GM19239 (cell line): ENCODE measurements at places on chromosomes 4 and X.

- peak; percentile 29 for DNase-seq
Measured at GRCh38 chr4:147943159-147943638, 211.3 kb downstream of the ARHGAP10 start.

DNA sequence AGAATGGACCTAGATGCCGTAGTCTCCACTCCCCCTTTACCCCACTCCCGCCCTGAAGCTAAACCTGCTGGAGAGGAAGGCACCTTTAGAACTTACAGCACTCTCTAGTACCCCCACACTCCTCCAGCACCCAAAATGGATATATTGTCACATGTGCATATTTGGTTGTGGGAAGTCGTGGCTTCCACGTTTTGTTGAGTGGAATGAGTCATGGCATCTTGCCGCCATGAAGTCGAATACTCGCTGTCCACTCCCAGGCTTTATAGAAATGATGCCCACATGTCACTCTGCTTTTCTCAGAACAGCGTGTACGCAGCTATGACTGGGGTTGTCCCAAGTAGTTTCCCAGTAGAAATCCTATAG lies 545 bp downstream of the ABCE1 start:
- no peak for DNase-seq

GRCh38 chr4:11328401-11328800 lies 100.3 kb downstream of the HS3ST1 start:
- no peak for DNase-seq

DNA sequence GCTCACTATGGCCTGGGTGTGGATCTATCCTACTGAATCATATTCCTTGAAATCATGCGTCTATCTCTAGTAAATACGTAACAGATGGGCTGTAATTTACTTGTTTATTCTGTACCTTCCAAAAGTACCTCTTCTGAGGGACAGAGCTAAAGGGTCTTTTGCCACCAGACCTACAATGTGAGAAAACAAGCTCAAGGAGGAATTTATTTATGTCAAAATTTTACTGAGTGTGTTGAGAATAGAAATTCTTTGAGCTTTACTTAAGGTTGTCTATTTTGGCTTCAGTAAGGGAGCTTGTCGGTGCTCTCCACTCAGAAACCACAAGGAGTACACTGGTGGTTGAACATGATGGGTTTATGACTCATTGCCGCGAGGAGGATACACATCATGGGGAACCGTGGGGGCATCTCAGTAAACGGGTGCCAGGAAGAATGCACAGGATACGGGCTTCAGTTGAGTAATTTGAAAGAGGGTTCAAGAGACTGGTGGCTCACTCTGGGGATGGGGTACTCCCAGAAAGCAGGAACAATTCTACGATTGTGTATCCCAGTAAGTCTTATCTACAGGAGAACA lies 3.0 kb downstream of the ANK2 start:
- DNase-seq = no peak

- no peak for DNase-seq
Measured at GRCh38 chrX:51804741-51805140, 61.5 kb downstream of the GSPT2 start.

- peak; percentile 13 for DNase-seq
Measured at GRCh38 chrX:24395775-24396174, 35.3 kb downstream of the SUPT20HL1 start.

DNA sequence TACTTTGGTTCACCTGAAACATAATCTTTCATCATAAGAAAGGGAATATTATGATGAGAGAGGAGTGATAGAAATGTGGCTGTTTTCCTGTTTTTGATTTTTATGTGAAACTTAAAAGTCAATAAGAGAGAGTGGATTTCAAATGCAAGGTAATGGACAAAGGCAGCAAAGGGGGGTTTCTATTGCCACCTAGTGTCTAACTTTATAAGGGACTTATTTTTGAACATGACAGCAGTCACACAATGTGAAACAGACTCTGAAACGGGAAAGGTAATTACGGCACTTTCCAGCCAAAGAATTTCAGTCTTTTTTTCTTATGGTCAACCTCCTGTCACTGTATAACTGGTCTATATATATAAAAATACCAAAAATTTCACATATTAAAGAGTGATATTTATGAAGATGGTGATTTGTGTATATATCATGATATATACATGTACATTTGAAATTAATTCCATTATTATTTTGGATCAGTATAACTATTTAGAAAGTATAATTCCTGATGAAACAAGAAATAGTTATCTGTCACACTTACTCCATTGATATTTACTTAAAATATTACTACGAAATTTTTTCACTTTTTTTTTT lies 127.1 kb downstream of the FBXO8 start:
- peak; percentile 3 for DNase-seq

- DNase-seq = no peak
Measured at GRCh38 chr4:5588046-5588445, 120.3 kb downstream of the EVC2 start.

DNA sequence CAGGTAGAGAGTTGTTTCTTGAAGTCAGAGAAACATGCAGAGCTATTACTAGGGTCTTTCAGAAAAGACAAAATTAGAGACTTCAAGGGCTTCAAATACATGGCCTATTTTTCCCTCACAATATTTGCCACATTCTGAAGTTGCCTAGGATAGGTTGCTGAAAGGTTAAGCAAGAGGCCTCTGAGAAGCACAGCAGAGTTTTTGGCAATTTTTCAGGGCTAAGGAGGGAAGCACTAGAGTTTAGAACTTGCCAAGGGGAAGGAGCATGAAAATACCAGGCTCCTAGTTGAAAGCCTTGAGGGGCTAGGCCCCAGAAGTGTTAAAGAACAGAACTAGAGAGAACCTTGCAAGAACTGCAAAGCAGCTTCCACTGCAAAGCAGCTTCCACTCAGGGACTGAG lies 86.4 kb downstream of the ANAPC10 start:
- DNase-seq = no peak

DNA sequence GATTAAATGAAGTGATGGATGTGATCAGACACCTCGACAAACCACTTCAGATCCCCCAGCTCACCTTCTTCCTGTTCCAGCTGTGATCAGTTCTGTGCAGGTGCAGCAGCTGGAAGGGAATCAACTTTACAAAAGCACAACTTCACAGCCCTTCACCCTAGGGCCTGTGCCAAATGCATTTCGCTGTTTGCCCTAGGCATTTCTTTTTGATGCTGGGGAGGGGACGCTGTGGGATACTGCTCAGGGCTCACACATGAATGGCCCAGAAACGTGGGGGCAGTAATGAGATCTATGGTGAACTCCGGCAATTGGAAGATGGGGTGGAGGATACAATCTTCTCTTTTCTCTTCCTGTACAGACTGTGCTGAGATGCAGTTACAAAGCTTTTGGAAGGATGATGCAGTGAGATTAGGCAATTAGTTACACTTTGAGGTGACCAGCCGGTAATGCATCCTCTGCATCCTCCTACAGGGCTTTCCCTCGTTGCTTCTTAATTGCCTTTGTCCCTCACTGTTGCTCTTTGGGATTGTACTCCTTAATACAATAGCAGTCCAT lies 215.1 kb upstream of the PITX2 start:
- no peak for DNase-seq

DNA sequence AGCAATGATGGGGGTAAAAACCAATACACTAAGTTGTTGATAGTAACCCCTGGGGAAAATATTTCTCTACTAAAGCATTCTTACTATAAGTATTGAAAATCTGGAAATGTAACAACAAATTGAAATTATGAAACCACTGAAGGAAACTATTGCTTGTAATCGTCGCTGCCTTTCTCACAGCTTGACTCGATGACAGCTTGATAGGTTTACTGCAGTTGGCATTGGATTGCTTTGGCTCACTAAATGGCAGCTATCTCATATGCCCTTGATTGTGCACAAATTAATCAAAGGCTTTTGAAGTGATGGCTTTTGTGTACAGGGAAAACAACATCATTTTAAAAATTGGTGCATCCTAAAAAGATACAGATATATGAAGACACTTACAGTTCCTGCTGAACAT lies 419.6 kb upstream of the TENM3 start:
- DNase-seq = no peak

GRCh38 chrX:23276475-23276874 lies 58.2 kb upstream of the PTCHD1 start:
- DNase-seq = no peak

GRCh38 chrX:136577552-136577951 lies 45.5 kb downstream of the VGLL1 start:
- DNase-seq = peak; percentile 7

DNA sequence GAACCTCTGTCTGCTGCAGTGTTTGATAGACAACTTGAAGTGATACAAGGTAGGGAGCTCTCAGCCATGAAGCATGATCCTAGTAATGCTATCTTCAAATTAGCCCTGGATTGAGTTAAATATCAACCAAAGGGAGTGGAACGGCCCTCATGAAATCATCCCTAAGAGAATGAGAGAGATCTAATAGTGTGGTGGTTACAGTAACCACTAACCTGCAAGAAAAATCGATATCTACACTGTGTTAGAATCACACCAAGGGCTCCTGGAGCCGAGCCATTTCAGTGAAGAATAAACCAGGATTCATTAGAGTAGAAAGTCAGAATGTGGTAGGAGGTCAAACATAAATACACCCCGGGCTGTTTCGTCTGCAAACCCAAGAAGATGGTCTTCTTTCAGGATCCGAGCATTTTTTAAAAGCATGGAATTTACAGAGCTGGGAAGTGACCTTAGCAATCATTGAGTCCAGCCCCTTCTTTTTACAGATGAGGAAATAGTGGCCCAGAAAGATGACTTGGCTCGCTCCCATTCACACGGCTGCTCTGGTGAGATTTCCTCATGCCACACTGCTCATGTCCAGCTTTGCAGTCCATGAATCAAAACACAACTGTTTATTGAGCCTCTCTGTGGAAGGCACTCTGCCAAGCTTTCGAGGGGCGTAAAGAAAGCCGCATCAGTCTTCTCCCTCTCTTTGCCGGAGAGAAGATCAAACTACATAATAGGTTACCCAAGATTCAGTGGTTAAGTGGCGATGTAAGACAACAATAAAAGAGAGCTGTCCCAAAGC lies 5.5 kb upstream of the DCTD start:
- DNase-seq = no peak

DNA sequence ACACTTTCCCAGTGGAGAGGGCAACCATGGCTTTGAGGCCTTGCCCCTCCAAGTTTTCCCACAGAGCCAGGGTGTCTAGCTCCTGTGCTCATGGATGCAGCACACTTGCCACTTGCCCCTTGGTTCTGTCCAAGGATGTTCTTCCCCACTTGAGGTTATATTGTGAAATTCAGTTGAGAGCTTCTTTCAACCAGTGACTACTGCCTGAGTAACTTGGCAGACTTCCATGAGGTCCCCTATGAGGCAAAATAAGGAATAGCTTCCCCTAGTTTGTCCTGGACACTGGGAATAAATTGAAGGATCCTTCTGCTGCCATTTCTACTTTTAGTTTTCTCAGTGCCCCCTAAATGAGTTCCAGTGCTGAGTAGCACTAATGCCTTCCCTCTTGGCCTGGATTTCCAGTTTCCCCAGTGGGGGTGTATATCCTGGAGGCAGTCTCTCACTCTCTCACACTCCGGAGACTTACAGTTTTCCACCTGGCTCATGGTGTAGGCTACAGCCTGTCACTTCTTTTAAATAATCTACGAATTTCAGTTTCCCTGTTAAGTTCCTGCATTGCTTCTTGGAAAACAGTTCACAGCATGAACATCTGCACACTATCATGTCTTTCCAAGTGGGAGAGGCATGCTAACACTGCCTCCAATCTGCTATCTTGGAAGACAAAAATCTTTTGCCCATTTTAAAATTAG lies 36.4 kb upstream of the ADH4 start:
- DNase-seq = no peak

DNA sequence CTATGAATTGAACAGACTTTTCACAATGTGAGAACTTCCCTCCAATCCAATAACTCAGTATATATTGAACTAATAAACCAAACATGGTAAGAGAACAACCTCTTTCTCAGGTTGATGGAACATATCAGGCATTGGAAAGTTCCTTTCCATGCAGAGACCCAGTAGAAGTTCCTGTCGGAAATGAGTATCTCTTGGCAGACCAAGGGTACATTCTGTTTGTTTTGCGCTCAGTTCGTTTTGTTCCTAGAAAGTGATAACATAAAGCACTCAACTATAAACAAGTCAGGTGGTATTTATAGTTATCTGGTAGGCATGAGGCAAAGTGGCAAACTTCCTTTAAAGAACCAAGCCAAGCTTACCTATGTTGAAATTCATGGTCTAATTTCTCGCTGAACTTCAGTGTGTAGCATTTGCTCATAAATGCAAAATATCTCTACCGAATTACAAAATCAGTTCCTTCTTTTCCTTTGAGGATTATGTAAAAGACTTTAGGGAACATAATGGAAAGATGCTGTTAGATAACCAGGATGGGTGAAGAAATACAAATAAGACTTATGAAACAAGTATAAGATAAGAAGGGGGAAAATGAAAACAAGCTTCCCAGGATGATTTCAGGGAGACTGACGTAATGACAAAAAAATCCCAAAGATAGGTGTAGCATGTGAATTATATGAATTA lies 120.3 kb downstream of the ARHGAP24 start:
- DNase-seq = no peak

GRCh38 chr4:126752126-126752525 lies 880.6 kb upstream of the INTU start:
- DNase-seq = no peak

- DNase-seq = no peak
Measured at GRCh38 chr4:144189121-144189520, 48.6 kb upstream of the GYPA start.

DNA sequence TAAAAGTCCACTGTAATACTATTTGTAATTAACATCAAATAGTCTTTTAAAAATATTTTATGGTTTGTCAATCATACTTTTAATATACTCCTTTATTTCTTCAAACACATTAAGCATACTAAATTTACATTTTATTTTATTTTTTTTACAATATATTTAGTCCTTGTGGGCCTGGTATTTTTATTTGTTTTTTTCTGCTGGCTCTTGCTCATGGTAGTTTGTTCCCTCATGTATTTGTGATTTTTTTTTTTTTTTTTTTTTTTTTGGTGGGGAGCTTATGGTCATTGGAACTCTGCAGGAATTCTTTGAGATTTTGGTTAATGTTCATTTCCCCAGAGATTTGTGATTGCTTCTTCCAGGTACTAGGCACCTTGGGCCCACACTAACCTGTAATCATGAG lies 185.5 kb downstream of the PDGFRA start:
- no peak for DNase-seq

DNA sequence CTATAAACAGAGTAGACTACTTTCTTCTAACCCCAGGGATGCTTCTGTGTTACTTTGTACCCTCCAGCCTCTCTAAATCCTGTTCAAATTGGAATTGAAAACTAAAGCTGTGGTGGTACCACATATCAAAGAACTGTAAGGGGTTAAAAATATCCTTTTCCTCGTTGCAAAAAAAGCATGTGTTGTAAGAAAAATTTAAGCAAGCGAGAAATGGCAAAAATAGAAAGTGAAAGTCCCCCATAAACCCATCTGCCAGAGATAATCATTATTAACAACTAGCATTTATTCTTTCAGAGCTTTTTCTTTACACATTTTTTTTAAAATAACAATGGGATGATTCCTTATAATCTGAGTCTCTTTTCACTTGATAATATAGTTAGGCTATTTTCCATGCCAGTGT lies 40.6 kb downstream of the TMEM164 start:
- no peak for DNase-seq

- no peak for DNase-seq
Measured at GRCh38 chr4:80295826-80296225, 29.4 kb downstream of the FGF5 start.
